ENCODE measurements at places on chromosomes 1 and 21.

GRCh38 chr1:115230281-115230680 lies 107.8 kb downstream of the NGF start:
- DNase-seq, result no peak

GRCh38 chr1:182649041-182649440 lies 35.3 kb downstream of the RGS8 start:
- DNase-seq, result no peak

DNA sequence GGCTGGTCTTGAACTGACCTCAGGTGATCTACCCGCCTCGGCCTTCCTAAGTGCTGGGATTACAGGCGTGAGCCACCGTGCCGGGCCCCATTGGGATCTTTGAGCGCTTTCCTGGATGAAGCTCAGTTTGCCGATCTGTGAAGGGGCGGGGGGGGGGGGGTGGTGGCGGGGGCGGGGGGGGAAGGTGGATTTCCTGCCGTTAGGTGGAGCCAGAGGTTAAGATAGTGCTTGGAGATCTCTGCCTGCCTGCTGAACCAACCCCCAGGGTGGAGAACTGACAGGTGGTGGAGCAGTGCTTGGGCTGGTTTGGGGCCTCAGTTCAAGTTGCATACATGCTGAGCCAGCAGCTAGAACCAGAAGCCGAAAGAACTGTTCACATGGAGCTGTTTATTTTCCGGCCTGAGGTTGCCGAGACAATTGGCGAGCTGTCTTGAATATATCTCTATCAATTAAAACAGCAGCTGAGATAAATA lies 1.7 kb downstream of the TMCC2 start:
- DNase-seq, result no peak

- no peak for DNase-seq
Measured at GRCh38 chr1:226702318-226702956, 36.6 kb downstream of the ITPKB start.

DNA sequence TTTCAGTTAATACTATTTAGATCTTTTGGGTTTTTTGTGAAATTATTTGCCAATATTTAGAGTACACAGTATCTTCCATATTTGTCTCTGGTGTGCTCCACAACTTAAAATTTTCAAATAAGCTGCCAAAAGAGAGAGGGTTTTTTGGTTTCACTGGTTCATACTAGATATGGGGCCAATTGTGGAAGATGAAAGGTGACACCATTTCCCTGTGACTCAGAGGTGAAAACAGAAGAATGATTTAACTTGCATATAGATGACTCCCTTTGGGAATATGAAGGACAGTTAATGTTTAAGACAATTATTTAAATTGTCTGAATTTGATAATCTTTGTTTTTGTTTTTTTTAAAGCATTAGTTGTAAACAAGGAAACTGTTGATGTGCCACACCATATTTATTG lies 37.5 kb downstream of the IVNS1ABP start:
- no peak for DNase-seq

Measured in GM04503 (cell line).